ENCODE measurements at places on chromosomes 3 and 15. TPM values are rescaled to one million over a fixed set of nuclear protein-coding genes. Genes with fewer than 3 reads are reported as not detected.

SRGAP3 gene
- total RNA-seq: 22.6 TPM

CELSR3 gene
- total RNA-seq: 3.4 TPM

BFSP2 gene
- total RNA-seq: not detected

HHLA2 gene
- total RNA-seq: not detected

PYGO1 gene
- total RNA-seq: 1.4 TPM

IMPG2 gene
- under 0.01 TPM for total RNA-seq

GNL3 gene
- 202 TPM for total RNA-seq

MKRN3 gene
- total RNA-seq: not detected

MUC13 gene
- total RNA-seq: not detected

SCAMP2 gene
- 24.3 TPM for total RNA-seq

SUCLG2 gene
- total RNA-seq: 45.0 TPM

LCTL gene
- total RNA-seq: not detected

C2CD4A gene
- total RNA-seq: 0.21 TPM

HYAL1 gene
- 4.8 TPM for total RNA-seq

SLC22A14 gene
- total RNA-seq: under 0.01 TPM

CD86 gene
- total RNA-seq: under 0.01 TPM

RTF1 gene
- 15.2 TPM for total RNA-seq

Measured in tracheal epithelial cell (primary cell).